Activated CD4-positive, alpha-beta T cell treated with anti-CD3 and anti-CD28 coated beads, Interleukin-2, amount 50 U/mL, for 1 hour (primary cell): ENCODE measurements at places on chromosomes 12 and 14.

DNA sequence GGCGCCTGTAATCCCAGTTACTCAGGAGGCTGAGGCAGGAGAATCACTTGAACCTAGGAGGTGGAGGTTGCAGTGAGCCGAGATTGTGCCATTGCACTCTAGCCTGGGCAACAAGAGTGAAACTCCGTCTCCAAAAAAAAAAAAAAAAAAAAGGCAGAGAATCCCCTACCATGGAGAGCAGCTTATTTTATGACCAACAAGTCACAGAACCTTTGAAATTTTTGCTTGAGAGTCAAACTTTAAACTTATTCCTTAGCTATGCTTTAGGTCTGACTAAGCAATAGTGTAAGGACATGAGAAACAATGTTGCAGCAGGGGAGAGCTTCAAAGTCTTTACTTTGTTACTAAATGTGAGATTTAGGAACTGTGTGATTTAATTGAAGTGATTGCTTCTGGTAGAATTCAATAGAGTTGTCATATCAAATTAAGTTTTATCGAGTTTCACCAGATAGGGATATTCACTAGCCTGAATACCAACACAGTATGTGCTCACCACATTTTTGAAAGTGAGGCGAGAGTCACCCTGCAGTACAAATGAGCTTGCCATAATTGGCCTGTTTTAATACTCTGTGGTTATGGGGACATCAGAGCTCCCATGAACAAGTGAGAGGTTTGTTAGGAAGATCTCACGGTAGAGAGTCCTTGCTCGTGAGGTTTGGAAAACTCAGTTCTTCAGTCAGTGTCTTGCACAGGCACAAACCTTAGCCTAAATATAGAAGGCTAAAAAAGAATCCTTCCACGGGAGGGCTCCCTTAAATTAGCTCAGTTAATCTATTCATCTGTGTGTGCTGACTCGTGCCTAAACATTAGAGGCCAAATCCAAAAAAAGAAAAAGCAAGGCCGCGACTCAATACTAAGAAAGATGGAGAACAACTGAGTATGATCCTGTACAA lies 108.6 kb downstream of the SAMD4A start:
- DNase-seq = no peak

GRCh38 chr14:67538501-67538900 lies 5.4 kb downstream of the PLEKHH1 start:
- no peak for DNase-seq

- DNase-seq = no peak
Measured at GRCh38 chr12:113467502-113468364, 3.9 kb downstream of the LHX5 start.

DNA sequence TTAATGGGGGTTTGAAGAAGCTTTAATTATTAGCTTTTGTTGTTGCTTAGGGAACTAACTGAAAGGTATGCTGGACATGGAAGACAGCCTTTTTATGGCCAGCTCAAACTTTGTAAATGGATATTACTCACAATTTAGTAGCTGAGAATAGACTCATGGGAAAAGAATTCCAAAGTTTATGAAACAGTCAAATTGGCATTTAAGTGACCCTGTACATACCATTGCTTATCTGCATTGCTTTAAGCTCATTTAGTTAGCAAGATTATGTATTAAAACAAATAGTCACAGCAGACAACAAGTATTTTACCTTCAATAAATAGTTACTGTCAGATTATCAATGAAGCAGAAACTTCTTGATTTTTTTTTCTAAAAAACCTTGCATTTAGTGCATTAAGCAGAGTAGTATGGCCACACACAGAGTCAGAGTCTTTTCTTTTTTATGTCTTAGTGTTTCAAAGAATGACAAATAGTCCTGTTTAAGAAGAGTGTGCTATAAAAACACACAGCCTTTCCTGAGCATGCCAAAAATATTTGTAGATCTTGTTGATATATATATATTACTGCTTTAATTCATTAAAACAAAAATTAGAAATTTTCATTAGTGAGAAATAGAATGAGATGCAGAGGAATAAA lies 102.2 kb downstream of the TTC6 start:
- no peak for DNase-seq

DNA sequence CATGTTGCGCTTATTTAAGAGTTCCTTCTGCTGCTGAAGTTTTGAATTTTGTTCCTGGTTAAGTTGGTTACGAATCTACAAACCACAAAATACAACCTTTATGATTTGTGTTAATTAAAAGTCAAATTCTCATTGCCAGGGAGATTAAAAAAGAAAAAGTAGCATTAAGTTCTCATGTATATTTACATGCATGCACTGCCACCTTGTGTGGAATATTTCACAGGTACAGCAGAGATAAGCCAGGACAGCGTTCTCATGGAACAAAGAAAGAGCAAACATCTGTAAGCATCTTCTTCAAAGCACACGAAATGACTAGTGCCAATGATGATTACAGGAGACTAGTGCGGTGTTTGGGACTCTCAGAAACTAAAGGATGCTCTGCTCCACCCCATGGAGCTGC lies 34.2 kb downstream of the ZFYVE21 start:
- no peak for DNase-seq

GRCh38 chr12:92947589-92948215 lies 18.6 kb upstream of the EEA1 start:
- no peak for DNase-seq

- DNase-seq = no peak
Measured at GRCh38 chr12:54750-55535, 11.6 kb upstream of the IQSEC3 start.

GRCh38 chr14:96370528-96370927 lies 7.2 kb downstream of the GSKIP start:
- no peak for DNase-seq

- no peak for DNase-seq
Measured at GRCh38 chr12:848173-848865, 95.9 kb downstream of the WNK1 start.

GRCh38 chr12:42735861-42736361 lies 146.4 kb upstream of the PRICKLE1 start:
- no peak for DNase-seq

GRCh38 chr14:79899610-79900009 lies 311.7 kb downstream of the DIO2 start:
- DNase-seq = no peak

GRCh38 chr12:2504577-2504976 lies 290.2 kb upstream of the FKBP4 start:
- DNase-seq = no peak

DNA sequence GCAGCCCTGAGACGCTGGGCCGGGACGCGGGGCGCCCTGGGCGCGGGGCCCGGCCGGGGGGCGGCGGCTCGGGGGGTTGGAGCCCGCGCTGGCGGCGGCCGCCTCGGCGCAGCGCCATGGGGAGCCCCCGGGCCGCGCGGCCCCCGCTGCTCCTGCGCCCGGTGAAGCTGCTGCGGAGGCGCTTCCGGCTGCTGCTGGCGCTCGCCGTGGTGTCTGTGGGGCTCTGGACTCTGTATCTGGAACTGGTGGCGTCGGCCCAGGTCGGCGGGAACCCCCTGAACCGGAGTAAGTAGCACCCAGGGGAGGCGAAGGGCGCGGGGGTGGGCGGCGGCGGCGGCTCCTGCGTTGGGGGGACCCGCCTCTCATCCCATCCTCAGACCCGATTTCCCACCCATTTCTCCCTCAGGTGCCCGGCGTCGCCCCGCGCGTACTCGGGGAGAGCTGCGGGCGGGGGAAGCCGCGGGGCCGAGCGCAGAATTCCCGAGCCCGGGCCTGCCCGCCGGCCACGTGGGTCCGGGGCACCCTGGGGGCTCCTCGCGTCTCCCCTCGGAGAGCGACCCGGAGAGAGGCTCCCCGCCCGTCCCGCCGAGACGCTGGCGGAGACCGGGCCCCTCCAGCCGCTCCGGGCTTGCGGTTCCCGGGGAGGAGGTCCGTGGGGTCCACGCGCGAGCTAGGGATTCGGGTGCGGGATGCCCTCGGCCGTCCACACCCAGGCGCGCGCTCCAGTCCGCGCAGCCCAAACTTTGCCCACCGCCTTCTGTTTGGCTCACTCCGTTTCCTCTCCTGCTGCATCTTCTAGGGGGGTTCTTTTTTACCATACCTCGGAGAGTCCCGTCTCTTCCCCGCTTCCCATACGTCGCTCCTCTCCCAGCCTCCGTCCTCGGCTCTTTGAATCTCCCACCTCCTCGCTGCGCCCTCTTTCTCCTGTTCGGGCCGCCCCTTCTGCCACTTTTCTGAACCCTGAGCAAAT lies 807 bp downstream of the B4GALNT3 start:
- DNase-seq = peak; percentile 38
